ENCODE measurements at places on chromosomes 11 and 22.

- DNase-seq: no peak
Observed at GRCh38 chr11:120465921-120466534, 45.5 kb upstream of the GRIK4 start.

GRCh38 chr11:22830082-22830414 lies 447 bp upstream of the SVIP start:
- no peak for DNase-seq

DNA sequence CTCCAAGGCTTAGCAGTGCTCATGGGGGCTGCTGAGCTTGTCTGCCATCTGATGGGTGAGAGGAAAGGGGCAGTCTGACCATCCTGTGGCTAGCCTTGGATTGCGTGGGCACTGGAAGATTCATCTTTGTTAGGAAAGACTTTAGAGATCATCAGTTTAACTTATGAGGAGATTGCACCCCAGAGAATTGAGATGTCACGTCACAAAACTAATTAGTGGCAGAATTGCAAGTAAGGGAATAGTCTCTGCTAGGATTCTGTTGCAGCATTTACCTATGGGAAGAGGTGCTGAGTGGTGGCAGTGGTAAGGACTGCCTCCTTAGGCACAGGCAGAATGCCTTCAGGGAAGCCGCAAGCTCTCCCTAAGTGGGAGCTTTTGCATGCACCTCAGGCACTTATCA lies 42.8 kb upstream of the HSPA8 start:
- no peak for DNase-seq

DNA sequence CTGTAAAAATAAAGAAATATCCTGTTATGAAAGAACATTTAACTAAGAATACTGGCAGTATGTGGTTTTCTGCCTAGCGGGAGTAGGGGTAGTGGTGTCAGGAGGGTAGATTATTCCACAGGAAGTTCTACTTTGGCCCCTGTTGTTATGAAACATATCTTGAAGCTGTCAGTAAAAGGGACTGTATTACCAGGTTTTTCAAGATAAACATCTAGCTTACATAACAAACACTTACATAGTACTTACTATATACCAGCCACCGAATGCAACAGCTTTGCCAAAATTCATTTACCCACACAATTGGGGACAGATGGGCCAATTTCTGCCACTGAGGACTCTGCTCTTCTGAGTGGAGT lies 3.7 kb downstream of the TMEM123 start:
- no peak for DNase-seq

GRCh38 chr22:44582016-44582415 lies 84.0 kb upstream of the RTL6 start:
- no peak for DNase-seq

DNA sequence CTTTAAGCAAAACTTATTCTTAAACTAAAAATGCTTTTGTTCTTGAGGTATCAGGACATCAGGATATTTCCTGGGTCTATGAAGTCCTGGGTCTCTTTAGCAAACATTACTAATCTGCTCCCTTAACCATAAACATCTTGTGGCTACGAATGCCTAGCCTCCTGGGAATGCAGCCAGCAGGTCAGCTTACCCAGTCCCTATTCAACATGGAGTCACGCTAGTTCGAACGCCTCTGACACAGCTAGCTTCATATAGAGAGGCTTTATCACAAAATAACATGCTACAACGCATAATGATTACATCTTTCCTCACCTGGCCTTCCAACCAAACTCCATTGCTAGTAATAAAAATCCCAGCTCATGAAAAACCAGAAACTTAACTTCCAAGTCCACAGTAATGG lies 17.5 kb upstream of the FIBIN start:
- no peak for DNase-seq

DNA sequence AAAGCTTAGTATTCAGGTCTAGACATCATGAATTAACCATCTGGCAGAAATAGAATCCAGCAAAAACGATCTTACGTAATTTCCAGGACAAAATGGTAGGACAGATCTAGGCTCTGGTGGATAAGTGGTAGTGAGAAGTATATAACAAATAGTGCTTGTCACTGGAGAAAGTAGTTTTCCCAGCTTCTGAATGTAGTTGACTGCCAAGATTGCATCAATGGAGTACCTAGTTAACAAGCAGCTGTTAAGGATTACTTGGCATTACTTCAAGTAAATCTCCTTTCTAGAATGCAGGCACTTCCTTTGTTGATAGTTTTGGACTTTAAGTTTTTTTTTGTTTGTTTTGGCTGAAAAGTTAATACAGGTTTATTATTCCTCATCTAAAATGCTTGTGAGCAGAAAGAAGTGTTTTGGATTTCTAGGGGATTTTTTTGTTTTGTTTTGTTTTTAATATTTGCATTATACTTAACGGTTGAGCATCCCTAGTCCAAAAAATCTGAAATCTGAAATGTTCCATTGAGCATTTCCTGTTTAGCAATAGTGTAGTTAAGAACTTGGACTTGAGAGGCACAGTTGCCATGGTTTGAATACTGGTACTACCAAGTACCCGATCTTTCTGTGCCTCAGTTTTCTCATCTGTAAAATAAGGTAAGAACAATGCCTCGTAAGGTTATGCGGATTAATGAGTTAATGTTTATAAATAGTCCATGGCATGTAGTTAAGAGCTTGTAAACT lies 20.3 kb downstream of the FAM118B start:
- DNase-seq: no peak

Data from activated CD8-positive, alpha-beta memory T cell treated with anti-CD3 and anti-CD28 coated beads, Interleukin-2, amount 50 U/mL, for 48 hours (primary cell).